ENCODE measurements at places on chromosomes 3 and 15.
A peak's percentile ranks its signal among the peaks of the same experiment; 100 is the strongest.

GRCh38 chr3:154616298-154616697 is 186.3 kb upstream of the GPR149 start:
- no peak for DNase-seq

GRCh38 chr3:117248153-117248552 is 538.6 kb downstream of the TUSC7 start:
- DNase-seq, result no peak

GRCh38 chr3:121295979-121296378 is 249.8 kb downstream of the POLQ start:
- no peak for DNase-seq

GRCh38 chr3:24763393-24763792 is 268.7 kb upstream of the THRB start:
- peak; percentile 2 for DNase-seq

GRCh38 chr3:59326246-59327024 is 276.6 kb upstream of the CFAP20DC start:
- DNase-seq, result no peak

GRCh38 chr3:131549340-131549739 is 46.6 kb upstream of the MRPL3 start:
- DNase-seq, result peak; percentile 7

GRCh38 chr15:57654153-57654852 is 52.2 kb upstream of the POLR2M start:
- no peak for DNase-seq

DNA sequence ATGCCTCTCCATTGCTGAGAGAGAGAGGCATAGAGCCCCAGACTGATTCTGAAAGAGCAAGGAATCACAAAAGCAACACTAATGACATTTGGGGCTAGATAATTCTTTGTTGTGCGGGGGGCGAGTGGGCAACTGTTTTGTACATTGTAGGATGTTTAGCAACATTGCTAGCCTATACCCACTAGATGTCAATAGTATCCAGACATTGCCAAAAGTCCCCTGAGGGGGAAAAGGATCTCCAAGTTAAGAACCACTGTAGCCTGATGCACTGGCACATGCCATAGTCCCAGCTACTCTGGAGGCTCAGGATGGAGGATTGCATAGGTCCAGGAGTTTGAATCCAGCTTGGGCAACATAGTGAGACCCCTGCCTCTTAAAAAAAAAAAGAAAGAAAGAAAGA is 22.8 kb upstream of the GOLM2 start:
- DNase-seq, result no peak

DNA sequence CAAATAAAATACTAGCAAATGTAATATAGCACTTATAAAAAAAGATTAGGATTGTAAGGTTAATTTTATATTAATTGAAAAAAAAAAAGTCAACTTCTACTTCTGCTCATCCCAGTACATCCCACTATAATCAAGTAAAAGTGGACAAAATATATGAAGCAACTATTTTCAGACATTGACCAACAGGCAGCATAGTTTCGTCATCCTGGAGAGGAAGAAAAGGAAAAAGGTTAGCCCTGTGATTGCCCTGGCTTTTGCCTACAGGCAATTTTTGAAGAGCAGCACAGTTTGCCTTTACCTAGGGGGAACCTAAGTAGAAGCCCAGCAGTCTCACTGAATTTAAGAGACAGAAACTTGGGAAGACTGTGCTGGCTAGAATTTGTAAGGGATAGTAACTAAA is 52.2 kb upstream of the ACTC1 start:
- DNase-seq, result no peak

DNA sequence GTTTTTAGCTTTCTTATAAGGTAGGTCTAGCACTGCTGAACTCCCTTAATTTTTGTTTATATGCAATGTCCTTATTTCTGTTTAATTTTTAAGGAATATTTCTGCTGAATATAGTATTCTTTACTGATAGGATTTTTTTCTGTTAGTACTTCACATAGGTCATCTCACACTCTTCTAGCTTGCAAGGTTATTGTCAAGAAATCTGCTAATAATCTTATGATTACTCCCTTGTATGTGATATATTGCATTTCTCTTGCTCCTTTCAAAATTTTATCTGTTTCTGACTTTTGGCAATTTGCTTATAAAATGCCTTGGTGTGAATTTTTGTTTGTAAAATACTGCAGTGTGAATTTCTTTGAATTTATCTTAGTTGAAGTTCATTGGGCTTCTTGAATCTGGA is 298.4 kb downstream of the GAP43 start:
- DNase-seq, result no peak

DNA sequence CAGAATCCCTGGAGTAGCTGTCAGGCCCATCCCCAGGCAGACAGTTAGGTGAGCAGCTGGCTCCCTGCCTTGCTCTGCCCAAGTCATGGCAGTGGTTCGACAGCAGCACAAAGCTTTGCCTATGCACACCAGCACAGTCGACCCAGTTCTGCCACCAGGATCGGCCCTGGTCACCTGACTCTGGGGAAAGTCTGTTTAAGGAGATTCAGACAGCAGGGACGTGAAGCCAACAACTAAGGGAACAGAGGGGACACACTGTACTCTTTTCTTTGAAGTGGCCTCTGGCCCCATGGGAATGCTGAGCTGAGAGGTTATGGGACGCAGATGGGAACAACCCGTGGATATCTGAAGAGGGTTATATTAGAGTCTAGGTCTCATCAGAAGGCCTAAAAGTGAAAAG is 134.8 kb downstream of the CHDH start:
- no peak for DNase-seq
